Non-pigmented ciliary epithelial cell (primary cell): ENCODE measurements at places on chromosomes 1 and 21.
A peak's percentile ranks its signal among the peaks of the same experiment; 100 is the strongest.

DNA sequence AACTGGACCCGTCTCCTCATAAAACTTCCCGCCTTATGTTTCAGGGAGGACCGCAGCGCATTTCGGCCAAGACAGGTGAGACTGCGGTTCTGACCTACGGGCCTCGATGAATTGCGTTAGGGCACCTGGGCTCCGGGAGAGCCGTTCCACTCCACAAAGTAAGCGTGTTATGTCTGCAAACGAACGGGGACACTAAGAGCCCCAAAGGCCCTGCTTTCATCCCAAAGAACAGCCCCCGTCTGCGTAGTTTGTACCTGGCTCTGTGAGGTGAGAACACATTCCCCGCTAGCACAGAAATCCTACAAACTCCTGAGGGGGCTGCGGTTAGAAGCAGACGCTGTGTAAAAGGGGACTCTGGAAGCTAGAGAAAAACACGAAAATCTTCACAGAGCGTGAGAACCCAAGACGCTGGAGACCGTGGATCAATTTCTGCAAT, 41.6 kb upstream of the PPIAL4F start:
- no peak for DNase-seq

DNA sequence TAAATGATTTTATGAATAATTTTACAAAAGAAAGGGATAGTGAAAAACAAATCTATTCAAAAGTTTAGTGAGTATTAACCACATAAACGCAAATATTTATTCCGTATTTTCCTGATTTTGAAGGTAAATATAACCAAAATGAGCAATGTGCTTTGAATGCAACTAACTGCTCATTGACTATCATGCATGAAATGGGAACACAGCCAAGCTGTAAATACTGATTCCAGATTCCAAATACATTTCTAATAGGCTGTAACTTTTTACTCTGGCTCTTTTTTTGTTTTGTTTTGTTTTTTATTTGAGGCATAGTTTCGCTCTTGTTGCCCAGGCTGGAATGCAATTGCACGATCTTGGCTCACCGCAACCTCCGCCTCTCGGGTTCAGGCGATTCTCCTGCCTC, 41.8 kb downstream of the SELENOF start:
- no peak for DNase-seq

GRCh38 chr1:184258525-184258924, 128.3 kb upstream of the C1orf21 start:
- DNase-seq: no peak

DNA sequence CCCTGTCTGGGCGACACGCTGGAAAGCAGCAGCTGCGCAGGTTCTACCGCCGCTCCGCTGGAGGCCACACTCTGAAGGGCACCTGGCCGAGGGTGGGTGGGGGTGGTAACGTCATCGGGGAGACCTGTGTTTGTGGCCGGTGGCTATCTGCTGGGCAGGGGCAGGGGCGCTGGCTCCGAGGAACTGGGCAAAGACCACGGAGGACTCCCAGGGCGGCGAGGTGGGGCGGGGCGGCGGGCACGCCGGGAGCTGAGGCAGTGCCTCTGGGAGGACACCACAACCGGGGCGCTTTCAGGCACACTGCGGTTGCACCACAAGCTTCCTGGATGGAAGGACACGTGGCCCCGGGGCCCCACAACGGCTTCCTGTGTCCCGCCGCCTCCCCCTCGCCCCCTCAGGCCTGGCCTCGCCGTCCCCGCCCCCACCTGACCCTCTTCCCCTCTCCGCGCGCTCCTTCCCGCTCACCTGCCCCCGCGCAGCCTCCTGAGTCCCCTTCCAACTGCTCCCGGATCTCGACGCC, 3.3 kb upstream of the DENND2D start:
- DNase-seq: no peak

GRCh38 chr1:244150665-244151064, 99.6 kb downstream of the ZBTB18 start:
- DNase-seq: no peak

DNA sequence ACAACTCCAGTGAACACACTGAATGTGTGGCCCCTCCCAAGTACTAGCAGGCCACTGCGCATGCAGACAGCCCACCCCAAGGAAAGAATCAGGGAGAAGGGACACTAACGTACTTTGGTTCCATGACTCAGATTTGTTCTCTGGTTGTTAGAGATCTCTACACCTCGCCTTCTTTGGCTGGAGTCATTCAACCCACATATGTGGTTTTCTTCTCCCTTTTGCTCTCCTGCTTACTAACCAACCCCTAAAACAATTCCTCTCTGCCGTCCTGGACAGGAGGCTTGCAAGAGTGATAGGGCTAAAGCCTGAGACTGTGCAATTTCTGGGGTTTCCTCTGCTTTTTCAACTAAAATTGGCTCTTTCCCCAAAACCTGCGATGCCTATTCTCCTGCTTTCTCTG, 5.7 kb upstream of the CD48 start:
- no peak for DNase-seq

- no peak for DNase-seq
These were observed 127.2 kb downstream of the ZSCAN20 start for GRCh38 chr1:33599516-33600115.

DNA sequence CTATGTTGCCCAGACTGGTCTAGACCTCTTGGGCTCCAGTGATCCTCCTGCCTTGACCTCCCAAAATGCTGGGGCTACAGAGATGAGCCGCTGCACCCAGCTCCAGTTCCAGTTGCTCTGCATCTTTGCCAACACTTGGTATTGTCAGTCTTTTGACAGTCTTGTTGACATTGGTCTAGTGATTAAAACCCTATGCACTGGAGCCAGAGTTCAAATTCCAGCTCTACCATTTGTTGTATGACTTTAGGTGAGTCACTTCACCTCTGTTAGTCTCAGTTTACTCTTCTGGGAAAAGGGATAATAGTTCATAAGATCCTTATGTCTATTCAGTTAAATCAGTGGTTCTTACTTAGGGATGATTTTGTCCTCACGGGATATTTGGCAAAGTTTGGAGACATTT, 32.9 kb upstream of the MED18 start:
- DNase-seq: no peak

- peak; percentile 38 for DNase-seq
These were observed 16.8 kb downstream of the GNG4 start for GRCh38 chr1:235632506-235633401.

- DNase-seq: no peak
These were observed 1.4 kb downstream of the DUSP10 start for GRCh38 chr1:221740369-221740992.

DNA sequence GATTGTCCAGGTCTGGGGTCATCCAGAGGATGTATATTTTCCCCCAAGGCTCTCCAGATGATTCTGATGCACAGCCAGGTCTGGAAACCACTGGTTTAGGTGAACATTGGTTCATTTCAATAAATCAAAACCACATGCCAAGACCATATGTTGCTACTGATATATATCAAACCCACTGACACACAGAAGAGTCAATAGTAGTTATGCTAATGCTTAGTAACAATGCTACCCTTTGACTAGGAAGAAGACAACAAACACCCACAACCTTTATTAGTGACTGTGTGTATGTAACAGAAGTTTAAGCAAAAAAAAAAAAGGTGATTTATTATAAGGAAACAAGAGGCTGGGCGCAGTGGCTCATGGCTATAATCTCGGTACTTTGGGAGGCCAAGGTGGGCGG, 35.6 kb upstream of the POU2F1 start:
- DNase-seq: no peak

GRCh38 chr1:22613572-22613918, 22.9 kb upstream of the C1QA start:
- DNase-seq: no peak

- DNase-seq: no peak
These were observed 1.4 kb downstream of the NUCKS1 start for GRCh38 chr1:205748403-205749233.

DNA sequence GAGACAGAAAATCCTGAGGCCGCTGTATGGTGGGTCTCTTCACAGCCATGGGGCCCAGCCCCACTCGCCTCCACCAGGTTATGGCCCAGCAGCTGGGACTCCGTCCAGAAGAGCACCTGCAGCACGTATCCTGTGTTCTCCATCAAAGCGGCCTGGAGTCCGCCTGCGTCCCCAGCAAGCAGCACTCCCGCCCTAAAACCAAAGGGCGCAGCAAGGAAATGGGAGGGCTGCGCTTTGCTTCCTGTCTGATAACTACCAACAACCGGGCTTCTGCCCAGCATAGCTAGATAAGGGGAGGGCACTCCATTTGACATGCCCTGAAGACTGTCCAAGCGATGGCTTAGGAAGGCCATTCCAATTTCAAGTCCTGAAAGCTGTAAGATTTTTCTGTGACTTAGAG, 119.9 kb downstream of the KCNJ15 start:
- no peak for DNase-seq

DNA sequence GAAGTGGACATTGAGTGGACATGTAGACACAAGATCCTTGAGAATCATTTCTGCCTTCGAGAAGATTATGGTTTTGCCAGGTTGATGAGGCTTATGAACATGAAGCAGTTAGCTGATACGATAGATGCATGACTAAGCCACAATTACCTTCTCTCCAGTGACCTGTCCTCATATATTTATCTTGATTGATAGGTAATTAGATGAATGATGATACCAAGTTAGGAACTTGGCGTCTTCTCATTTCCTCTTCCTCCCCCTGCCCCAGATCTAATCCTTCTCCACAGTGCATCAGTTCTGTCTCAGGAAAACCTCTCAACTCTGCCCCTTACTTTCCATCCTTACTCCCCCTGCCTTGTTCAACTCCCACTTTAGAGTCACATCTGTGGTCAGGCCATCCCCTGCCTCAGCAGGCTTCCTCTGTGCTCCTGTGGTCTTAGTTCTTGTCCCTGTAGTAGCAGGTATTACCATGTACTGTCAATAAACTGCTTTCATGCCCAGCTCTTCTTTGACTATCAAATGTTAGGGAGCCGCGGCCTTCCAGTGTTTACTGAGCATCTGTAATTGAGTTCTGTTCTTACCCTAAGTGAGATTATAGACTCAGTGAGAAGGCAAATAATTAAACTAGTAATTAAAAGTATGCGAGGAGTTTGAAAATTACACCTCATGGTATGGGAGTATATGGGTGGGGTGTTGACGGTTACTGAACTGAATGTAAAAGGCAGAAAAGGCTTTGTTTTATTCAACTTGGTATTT, 5.1 kb downstream of the ST6GALNAC3 start:
- no peak for DNase-seq

DNA sequence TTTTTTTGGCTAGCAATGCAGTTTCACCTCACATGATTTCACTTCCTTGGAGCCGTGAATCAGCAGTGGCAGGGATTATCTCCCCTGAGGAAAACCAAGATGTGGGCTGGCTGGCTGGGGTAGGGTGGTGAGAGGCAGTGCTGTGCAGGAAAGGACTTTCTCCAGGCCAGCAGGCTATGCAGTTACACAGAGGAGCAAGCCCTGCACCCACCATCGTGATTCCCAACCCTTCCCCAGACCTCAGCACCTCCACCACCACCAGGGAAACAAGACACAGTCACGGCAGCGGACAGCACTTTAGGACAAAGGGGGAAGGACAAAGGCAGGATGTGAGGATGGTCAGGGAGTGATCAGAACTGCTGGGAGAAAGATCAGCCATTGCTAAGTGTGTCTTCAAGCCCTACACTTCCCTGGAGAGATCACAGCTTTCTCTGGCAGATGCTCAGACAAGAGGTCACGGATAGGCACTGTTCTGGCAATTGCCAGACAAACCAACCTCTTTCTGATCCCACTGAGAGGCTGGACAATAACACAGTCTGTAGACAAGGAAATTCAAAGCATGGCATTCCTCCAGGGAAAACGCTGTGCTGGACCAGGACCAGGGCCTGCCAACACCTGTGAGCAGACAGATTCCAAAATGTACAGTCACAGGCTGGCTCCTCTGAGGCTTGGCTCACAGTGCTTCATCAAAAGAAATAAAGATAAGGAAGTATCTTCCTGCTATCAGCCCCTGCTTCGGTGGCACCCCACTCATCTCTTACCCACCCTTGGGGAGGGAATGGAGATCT, 509.4 kb downstream of the SMYD3 start:
- DNase-seq: no peak

DNA sequence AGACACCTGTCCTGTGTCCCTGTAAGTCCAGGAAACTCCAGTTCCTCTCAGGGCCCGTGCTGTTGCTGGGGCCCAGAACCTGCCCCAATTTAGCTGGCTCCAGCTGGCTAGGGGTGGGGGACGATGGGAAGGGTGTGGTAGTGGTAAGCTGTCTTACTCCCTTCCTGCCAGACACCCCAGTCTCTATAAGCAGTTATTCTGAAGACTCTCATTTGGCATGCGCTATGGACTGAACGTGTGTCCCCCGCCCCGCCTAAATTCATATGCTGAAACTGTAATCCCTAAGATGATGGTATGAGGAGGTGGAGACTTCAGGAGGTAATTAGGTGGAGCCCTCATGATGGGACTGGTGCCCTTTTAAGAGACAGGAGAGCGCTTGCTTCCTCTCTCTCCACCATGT, 82.0 kb downstream of the MAP3K7CL start:
- no peak for DNase-seq

DNA sequence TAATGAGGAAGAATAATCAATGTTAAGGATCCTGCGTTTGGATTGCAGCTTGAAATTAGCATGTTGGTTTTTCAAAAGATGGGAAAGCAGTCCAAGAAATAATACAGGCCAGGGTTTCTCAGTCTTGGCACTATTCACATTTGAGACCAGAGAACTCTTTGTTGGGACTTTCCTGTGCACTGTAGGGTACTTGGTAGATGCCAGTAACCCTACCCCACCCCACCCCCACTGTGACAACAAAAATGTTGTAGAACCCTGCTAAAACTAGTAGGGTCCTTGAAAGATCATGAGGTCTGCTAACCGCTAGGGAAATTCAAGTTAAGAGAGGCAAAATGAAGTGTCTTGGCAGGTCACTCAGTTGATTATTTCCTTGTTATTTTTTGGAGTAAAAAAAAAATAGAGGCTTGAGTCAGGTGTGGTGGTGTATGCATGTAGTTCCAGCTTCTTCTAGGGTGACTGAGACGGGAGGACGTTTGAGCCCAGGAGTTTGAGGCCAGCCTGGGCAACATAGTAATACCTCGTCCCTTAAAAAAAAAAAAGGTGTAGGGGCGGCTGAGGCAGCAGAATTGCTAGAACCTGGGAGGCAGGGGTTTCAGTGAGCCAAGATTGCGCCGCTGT, 53.3 kb downstream of the SPEN start:
- DNase-seq: no peak

GRCh38 chr1:183218971-183219615, 33.0 kb downstream of the LAMC2 start:
- no peak for DNase-seq

GRCh38 chr1:187985145-187985896, 1156.6 kb downstream of the PLA2G4A start:
- no peak for DNase-seq

DNA sequence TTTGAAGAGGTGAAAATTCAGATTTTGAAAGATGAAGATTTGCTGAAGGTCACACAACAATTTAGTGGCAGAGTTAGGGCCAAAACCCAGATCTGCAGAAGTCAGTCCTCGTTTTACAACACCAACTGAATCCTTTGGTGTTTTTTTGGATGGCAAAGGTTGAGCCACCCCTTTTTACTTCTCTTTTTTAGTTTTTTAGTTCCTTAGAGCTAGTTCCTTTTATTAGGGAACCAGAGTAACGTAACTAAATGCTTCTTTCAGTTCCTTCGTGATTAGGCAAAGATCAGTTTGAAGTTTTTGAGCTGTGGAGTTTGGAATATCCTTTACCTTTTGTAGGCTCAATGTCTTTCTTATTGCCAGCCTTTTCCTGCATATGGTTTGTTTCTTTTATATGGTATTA, 67.9 kb upstream of the ARID1A start:
- no peak for DNase-seq
